CD4-positive, alpha-beta T cell (primary cell): ENCODE measurements at places on chromosomes 3 and 15.
A peak's percentile ranks its signal among the peaks of the same experiment; 100 is the strongest.

- DNase-seq, result no peak
Observed at GRCh38 chr3:177513815-177514610, 316.7 kb upstream of the TBL1XR1 start.

DNA sequence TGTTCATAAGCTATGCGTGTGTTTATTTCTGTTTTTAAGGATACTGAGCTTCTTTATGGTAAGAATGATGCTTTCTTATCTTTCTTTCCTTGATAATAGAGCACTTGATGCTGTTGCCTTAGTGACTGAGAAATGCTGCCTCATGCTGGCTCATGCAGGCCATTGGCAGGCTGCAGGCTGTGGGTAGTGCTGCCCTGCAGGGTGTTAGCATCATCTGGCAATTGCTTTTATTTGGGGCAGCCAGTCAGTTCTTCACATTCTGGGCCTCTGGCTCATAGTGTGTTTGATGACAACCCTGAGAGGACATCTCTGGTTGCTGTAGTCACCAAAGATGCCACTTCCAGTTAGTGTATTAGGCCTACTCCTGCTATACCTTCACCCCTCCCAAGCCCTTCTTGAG, 66.2 kb upstream of the ONECUT1 start:
- DNase-seq, result no peak

GRCh38 chr3:64560791-64561190, 127.0 kb downstream of the ADAMTS9 start:
- DNase-seq, result no peak

- DNase-seq, result no peak
Observed at GRCh38 chr3:10936686-10937085, 55.9 kb upstream of the SLC6A1 start.

- no peak for DNase-seq
Observed at GRCh38 chr15:47932951-47933641, 187.7 kb upstream of the SLC24A5 start.

DNA sequence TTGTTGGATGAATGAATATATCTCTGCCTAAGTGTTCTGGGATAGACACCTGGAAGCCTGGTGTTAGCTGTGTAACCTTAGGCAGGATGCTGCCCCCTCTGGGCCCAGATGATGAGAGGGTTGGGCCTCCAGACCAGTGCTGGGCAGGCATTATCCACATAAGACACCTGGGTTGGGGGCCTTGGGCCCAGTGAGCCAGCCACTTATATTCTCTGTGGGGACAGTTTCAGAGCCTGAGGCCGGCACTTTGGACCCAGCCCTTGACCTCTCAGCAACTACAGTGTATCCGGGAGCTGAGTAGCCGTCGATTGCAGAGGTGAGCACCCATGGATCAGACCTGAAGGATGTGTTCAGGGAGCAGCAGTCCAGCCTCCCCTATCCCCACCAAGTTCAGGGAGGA, 2.2 kb downstream of the HEMK1 start:
- DNase-seq, result no peak

- DNase-seq, result no peak
Observed at GRCh38 chr3:38662544-38662943, 13.1 kb upstream of the SCN5A start.

DNA sequence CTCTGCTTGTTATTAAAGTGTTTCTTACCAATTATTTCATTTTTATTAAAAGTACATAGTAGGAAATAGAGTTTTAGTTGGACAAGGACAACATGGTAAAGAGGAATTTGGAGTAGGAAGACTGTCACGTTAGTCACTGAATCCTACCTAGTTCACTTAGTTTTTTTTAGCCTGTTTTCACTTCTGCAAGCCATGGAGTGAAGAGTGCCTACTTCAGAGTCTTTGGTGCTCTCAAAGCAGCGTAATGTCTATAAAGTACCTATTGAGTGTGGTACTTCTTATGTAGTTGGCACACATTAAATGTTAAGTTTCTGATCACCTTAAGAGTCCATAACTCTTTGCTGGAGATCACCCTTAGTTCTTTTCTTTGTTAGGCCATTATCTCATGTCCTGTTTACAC, 78.7 kb downstream of the LPP start:
- DNase-seq, result no peak

GRCh38 chr15:68979816-68980215, 34.7 kb upstream of the NOX5 start:
- DNase-seq, result no peak

- DNase-seq, result no peak
Observed at GRCh38 chr3:159186581-159186980, 384.7 kb downstream of the MFSD1 start.

GRCh38 chr3:127441764-127442163, 148.8 kb downstream of the TPRA1 start:
- no peak for DNase-seq

GRCh38 chr15:98920091-98920880, 87.3 kb downstream of the PGPEP1L start:
- no peak for DNase-seq

DNA sequence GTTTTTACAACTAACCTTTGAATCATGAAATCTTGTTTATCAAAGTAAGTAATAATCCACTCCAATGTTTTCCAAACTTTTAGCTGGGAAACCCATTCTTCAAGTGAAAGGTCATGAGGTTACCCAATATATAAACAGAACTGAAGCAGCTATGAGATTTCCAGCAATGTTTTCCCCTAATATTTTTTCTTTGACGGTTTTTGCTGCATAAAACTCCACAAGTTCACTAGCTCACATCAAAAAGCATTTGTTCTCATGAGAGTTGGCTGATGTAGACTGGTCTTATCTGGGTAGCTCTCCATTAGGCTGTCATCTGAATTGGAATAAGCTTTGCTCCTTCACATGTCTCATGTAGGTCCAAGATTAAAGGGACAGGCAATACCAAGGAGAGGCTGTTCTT, 241.2 kb upstream of the LRRC3B start:
- DNase-seq, result no peak

DNA sequence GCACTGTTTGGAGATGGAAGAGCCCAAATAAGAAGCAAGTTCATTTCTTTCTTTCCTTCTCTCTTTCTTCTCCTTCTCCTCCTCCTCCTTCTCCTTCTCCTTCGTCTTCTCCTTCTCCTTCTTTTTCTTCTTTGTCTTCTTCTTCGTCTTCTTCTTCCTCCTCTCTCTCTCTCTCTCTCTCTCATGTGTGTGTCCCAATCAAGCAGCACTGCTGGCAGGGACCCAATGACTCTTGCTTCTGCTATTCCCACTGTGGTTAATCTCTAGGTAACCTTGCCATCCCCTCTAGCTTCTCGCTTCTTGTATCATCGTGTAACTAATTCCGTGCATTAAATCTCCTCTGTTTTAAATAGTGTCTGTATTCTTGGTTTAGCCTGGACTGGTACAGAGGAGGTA, 26.1 kb upstream of the ZNF280D start:
- DNase-seq, result no peak

GRCh38 chr3:152226176-152226575, 42.6 kb upstream of the MBNL1 start:
- DNase-seq, result no peak

DNA sequence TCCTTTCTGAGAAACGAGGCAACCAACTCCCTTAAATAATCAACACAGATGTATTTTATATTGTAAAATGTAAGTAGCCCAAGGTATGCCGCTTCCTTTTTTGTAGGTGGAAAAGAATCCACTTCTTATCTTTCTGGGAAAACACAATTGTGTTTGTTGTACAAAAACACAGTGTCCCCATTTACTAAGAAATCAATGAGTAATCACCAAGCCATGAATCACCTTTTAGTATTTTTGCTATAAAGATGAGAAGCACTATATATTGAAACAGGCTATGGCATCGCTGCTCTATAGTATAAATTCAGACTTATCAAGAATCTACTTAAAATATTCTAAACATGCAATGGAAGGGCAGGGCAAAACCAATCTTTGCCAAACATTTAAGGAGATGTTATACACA, 104.0 kb downstream of the TNIK start:
- DNase-seq, result no peak

GRCh38 chr15:82530606-82531379, 9.5 kb downstream of the RPS17 start:
- DNase-seq, result peak; percentile 41

- no peak for DNase-seq
Observed at GRCh38 chr3:10272977-10273376, 19.8 kb downstream of the GHRL start.

GRCh38 chr15:76866716-76867321, 38.3 kb downstream of the SCAPER start:
- no peak for DNase-seq

- no peak for DNase-seq
Observed at GRCh38 chr3:25397150-25397549, 30.9 kb upstream of the RARB start.

GRCh38 chr3:34150992-34151391, 352.6 kb downstream of the PDCD6IP start:
- DNase-seq, result no peak

DNA sequence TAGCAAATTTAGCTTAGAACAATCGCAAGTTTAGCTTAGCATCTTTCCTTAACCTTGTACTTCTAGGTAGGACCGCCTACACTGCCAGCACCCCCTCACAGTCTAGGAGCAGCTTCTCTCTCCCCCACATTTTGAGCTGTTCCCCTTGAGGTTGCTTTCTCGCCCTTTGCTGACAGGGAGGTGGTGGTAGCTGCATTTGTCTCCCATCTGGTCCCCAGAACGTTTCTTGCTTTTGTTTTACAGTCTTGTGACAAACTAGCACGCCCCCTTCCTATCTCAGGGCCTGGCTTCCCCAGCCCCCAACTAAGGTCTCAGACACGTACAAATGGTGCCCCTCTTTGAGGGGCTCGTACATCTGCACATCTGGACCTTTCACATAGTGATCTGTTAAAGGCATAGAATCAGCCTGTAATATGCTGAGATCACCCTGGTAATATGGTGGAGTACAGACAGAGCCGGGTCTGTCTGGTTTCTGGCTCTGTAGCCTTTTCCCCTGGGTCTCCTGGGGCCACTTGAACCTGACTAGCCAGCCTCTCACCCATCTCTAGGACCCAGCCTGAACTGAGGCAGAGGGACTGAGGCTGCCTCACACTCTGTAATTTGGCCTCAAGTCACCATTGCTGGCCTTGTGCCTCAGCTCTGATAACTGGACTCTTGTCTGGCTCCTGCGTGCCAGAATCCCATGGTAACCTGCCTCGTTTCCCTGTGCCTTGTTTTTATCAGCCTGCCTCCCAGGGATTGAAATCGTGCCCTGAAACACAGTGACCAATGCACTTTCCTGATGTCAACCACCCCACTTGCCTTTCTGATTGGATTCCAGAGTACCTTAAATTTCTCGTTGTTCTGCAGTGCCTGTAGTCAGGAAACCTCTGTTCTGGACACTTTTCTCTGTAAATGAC, 27.7 kb downstream of the CRTC3 start:
- no peak for DNase-seq

DNA sequence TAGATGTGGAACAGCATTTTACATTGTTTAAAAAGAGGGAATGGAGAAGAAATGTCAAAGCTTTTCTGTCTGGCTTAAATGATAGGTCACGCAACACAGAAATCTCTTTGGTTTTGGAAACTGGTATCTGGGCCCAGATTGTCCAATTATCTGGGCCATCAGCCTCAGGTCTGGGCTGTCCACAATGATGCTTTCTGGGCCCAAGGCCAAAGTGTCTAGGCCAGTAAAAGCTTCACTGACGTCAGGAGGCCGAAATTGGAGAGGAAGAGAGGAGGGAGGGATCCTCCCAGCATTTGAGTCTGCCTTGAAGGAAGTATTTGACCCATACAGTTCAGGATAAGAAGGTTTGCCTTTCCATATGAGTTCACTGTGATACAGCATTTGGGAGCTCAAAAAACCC, 60.7 kb upstream of the ALDH1A3 start:
- DNase-seq, result no peak

DNA sequence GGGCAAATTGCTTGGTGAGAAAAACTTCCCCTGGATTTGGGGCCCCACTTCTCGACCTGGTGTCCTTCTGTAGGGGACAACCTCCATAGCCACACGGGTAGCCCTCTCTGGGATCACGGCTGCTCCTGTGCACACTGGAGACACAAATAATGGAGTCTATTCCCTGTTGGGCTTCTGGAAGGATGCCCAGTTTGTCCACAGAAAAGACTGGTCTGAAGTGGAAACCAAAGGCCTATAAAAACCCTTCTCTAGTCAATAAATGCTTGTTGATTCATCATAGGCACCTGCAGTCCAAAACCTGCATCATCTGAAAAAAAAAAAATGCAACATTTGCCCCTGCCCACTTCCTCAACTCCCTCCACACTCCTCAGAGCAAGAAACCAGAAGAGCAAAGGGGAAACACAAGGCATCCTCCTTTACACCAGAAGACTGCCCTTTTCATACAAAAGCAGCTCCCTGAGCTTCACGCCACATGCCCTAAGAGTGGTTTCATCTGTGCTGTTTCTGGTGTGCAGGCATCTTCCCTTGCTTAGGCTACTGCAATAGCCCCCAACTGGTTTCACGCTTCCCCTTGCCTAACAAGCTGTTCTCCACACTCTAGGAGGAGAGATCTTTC, 36.3 kb downstream of the SRGAP3 start:
- DNase-seq, result no peak

DNA sequence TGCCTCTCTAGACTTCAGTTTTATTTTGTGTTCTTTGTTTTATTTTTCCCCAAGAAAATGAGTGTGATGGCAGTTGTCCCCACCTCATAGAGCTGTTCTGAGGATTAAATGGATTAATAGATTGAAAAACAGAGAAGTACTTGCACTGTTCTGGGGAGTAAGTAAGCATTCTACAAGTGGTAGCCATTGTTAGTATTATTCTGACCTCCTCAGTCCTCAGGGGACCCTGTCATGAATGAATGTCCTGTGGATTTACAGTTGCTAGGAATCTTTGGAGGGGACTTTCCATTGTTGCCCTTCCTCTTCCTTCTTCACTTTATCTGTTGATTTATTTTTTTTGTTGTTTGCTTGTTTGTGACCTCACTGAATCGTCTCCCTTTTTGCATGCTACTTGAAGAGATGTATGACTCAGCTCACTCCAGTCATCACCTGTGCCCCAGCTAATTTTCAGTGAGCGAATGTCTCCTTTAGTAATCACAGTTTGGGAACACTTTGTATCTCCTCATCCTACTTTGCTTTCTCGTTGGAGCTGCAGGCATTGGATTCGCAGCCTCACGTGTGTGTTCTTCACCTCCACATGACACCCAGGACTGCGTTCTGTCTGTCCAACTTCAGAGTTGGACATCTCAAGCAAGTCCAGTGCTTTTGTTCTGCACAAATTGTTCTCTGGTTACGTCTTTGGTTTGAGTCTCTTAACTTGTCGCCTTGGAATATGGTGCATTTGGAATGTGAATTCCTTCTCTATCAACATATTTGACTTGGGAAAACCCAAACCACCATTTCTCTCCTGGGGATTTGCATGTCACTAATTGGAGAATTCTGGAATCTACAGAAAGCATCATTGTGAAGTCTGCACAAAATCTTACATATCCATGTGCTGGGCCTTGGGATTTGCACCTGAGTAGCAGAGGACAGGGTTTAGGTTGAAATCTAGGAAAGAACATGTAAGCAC, 54.5 kb downstream of the LRTM1 start:
- DNase-seq, result no peak

- no peak for DNase-seq
Observed at GRCh38 chr15:62079594-62079993, 12.8 kb downstream of the C2CD4A start.
